ENCODE measurements at places on chromosomes 16 and 17. TPM values are rescaled to one million over a fixed set of nuclear protein-coding genes. Genes with fewer than 3 reads are reported as not detected.

GRCh38 chr17:1580979-1581676, 18.5 kb upstream of the PITPNA start:
- DNase-seq: no peak

- no peak for DNase-seq
Observed at GRCh38 chr16:57261806-57262205, 16.7 kb downstream of the ARL2BP start.

DNA sequence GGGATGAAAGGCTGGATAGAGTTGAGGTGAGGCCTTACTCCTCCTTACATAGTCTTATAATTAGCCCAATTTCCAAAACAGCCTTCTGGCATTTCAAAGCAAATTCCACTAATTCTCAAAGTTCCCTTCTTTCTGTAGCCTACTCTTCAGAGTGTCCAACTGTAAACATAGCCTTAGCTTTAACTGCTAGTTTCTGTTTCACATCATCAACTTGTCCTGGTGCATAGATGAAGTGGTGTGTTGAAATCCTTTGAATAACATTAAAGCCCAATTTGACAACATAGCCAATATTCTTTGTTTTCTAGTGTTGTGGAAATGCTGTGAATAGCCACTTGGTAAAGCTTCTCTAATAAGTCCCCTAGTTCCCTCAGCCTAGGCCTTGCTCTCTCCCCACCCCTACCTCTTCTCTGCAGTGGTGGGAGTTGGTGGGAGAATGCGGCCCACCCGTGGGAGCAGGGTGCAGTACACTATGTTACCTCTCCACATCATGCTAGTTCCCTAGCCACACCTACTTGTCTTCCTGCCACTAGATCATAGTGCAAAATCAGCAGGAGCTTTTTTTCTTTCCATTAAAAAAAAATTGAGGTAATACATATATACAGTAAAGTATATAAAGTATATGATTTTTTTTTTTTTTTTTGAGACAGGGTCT, 127.0 kb upstream of the HAS3 start:
- no peak for DNase-seq

- DNase-seq: no peak
Observed at GRCh38 chr16:53898993-53899392, 195.0 kb downstream of the FTO start.

DNA sequence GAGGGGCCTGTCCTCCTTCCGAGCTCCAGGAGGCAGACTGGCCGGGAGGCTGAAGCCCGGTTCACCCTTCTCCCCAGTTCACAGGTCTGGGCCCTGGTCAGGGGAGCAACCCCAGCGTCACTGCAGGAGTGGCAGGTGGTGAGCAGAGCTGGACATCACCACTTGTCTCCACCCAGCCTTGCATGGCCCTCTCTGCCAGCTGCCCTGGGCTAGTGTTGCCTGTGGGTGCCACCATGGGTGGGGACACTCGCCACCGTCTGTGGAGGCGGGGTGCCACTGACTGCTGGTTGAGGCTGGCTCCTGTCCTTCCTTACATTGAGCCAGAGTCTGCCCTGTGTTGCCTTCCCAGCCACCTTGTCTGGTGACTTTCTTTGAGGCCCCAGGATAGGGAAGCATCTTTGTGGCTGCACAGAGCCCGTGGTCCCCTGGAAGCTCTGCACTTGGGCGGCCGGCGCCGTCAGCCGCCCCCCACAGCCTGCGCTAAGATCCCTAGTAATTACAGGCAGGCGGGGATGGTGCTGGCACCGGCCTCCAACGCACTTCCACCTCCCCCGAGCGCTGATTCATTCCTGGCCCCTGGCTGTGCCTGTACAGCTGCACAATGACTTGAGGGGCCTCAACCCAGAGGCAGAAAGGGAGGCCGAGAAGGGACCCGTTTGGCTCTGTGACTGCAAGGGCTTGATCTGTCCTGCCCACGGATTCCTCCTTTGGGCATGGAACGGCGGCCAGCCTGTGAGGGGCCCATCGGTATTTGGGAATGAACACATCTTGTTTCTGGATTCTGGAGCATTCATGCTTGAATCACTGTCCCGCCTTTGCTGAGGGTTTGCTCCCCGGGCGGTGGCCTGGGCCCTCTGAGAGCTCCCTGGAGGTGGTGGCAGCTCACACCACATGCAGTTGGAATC, 5.2 kb downstream of the BAIAP2 start:
- no peak for DNase-seq

DNA sequence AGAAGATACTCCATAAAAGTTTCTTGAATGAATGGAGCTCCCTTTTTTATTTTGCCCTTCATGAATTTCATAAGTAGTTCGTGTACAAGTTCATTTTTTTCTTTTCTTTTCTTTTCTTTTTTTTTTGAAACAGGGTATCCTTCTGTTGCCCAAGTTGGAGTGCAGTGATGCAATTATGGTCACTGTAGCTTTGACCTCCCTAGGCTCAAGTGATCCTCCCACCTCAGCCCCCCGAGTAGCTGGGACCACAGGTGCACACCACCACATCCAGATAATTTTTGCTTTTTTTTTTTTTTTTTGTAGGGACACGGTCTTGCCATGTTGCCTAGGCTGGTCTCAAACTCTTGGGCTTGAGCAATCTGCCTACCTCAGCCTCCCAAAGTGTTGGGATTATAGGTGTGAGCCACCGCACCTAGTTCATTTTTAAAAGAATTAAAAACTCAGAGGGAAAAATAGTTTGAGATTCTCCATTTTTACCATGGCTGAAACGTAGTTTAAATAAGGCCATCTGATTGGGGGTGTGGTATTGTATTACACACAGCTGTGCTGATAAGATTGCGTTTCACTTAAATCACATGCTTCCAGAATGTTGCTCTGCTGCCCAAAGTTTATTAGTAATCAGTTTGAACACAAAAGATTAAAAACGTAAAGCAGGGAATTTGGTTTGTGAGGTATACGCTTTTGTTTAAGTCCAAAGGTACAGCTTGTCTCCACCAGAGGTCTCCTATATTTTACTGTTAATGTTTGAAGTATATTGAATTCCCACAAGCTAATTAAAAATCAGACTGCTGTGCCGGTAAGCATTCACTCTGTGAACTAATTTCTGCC, 154.1 kb downstream of the SOCS1 start:
- no peak for DNase-seq

DNA sequence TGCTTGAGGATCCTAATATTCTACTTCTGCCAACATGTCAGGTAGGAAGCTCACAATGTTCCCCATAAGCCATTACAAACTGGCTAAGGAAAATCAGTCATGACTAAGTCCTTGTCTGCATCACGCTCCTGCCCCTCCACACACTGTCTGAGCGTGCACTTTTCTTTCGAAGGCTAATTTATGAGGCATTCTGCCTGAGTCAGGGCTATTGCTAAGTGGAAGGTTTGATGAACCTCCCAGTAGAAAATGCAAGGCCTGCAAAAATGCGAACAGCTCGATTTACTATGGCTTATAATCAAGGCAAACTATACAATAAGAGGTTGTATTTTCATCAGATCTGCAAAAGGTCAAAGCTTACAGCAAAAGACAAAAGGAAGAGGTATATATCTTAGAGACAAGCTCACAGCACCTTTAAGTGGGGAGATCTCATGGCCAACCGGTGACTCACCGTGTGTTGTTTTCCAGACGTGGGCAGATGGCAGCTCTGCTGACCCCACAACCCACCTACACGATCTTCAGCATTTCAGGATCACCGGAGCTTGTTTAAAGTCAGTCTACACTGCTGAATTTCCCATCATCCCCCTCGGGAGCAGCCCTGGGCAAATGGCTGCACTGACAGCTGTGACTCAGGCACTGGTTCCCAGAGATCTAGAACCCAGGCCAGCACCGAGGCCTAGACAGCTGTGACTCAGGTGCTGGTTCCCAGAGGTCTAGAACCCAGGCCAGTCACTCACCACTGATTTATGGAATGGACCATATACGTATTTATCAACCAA, 26.1 kb downstream of the MEAK7 start:
- DNase-seq: no peak

GRCh38 chr16:83441517-83441916, 366.3 kb upstream of the HSBP1 start:
- DNase-seq: no peak

GRCh38 chr17:48025904-48026501, 11.6 kb downstream of the COPZ2 start:
- no peak for DNase-seq

DNA sequence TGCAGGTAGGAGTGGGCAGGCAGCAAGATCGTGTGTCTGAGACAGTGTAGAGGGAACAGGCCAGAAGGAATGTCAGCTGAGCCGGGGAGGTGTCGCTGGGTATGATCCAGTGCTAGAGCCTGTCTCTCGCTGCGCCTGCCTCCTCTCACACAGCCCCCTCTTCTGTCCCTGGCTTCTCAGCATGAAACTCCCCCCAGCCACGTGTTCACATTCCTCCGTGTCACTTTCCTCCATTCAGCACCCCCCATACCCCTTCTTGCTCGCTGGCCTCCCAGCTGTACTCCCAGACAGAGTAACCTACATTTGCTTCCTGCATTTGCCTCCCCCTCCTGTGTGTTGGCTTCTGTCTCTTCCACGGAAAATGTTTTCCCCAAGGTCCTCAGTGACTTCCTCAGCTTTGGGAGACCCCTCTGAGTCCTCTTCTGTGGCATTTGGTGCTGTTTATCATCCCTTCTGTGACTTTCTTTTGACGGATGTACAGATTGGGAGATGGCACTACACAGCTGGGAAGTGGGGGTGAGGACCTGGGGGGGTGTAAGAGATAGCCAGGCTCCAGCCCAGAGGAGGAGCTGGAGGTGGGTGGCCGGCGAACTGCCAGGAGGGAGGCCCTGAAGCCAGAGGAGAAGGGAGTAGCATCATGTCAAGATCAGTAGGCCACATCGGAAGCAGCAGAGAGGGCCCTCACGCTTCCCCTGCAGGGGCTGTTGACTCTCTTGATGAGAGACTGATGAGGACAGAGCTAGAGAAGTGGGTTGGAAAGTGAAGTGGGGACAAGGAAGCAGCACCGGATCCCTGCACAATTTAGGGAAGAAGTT, 19.2 kb downstream of the SGF29 start:
- DNase-seq: peak; percentile 52

- no peak for DNase-seq
Observed at GRCh38 chr16:75460446-75460845, 4.0 kb downstream of the TMEM170A start.

- no peak for DNase-seq
Observed at GRCh38 chr16:57534881-57535658, 1.3 kb downstream of the CCDC102A start.

- no peak for DNase-seq
Observed at GRCh38 chr16:53945996-53946395, 242.0 kb downstream of the FTO start.

DNA sequence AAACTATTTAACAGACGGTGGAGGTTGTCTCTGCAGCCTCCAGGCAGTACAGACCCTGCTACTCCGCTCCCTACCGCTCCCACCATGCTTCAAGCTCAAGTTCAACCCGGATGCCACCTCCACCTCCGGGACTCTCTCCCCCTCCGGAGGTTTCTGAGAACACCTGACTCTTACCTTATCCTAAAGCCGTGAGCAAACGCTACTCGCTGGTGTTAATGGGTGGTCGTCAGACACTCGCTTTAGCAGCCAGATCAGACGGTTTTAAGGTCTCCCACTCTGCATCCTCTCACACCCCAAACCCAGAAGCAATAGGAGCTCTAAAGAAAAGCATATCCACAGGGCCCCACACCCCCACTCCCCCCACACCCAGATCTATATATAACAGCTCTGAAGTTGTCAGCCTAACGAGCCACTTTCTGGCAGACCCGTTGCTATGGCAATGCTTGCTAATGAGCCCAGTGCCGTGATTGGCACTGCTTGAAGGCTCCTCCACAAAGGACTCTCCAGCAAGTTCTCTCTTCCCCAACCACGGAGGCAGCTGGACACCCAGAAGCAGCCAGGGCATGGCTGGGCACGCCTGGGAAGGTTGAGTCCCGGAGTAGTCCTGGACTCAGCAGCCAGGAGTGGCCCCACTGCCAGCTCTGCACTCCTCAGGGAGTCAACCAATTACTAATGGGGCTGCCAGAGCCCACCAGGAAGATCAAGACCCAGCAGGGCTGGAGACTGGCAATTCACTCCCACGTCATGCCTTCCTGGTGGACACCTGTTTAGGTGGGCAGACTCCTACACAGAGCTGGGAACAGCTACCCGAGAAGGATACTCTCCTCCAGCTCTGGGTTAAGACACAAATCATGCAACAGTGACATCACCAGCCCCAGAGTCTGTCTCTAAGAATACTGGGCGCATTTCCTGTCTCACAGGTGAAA, 121.2 kb upstream of the RCVRN start:
- no peak for DNase-seq

- DNase-seq: no peak
Observed at GRCh38 chr17:58183514-58183913, 9.0 kb upstream of the EPX start.

DNA sequence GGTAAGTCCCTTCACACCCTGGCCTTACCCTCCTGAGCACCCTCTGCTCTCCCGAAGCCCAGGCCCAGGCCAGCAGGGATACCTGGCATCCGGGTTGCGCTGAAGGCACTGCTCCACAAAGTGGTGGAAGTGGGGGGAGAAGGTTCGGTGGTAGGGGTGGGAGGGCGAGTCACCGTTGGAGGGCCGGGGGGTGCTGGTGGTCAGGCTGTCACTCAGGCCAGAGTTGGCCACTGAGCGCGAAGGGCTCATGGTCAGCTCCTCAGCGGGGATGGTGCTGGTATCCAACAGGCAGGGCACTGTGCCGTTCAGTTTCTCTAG, 4.3 kb upstream of the LIMD2 start:
- no peak for DNase-seq

DNA sequence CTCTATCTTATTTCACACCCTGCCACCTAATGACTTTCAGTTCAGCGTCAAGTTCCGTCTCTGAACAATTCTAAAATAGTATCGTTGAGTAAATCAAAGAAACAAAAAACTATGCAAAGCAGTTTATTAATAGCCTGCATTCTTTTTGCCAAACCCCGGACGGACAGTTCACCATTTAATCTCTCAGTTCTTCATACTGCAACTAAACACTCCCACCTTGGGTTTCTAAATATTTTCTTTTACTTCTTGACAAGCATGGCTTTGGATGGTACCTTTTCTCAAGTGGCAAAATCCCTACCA, 1.2 kb downstream of the MYH11 start:
- no peak for DNase-seq

DNA sequence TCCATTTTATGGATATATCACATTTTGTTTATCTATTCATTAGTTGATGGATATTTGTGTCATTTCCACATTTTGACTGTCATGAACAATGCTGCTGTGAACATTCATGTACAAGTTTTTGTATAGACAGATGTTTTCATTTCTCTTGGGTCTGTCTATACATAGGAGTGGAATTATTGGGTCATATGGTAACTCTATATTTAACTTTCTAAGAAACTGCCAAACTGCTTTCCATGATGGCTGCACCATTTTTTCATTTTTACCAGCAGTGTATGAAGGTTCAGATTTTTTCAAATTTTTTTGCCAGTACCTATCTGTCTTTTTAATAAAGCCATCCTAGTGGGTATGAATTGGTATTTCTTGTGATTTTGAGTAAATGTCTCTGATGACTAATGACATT, 15.5 kb downstream of the NFAT5 start:
- DNase-seq: no peak

- DNase-seq: no peak
Observed at GRCh38 chr17:81609541-81610311, 27.2 kb downstream of the NPLOC4 start.

The ZNF276 gene
- 39.6 TPM for polyA plus RNA-seq

The ABCC12 gene
- 0.05 TPM for polyA plus RNA-seq

The ADAP2 gene
- polyA plus RNA-seq: 2.9 TPM

The PIK3R6 gene
- polyA plus RNA-seq: 1.2 TPM

The FNDC8 gene
- polyA plus RNA-seq: 0.22 TPM

The MYH8 gene
- polyA plus RNA-seq: 0.64 TPM

The CD300H gene
- polyA plus RNA-seq: not detected

The ABI3 gene
- polyA plus RNA-seq: 5.2 TPM

The HAS3 gene
- polyA plus RNA-seq: 4.6 TPM

The NPB gene
- polyA plus RNA-seq: 0.51 TPM

The GPS2 gene
- 88.7 TPM for polyA plus RNA-seq

The OTOP2 gene
- polyA plus RNA-seq: not detected

The CLEC16A gene
- polyA plus RNA-seq: 22.8 TPM

The PPP1R1B gene
- polyA plus RNA-seq: 19.8 TPM

The MYH13 gene
- 0.27 TPM for polyA plus RNA-seq
